ENCODE measurements at places on chromosomes 6 and 20.

GRCh38 chr20:32641464-32641863 lies 32.3 kb downstream of the C20orf203 start:
- no peak for DNase-seq

- DNase-seq: no peak
These were observed 671.4 kb downstream of the RFPL4B start for GRCh38 chr6:113018351-113019151.

GRCh38 chr6:138568997-138569396 lies 69.7 kb upstream of the NHSL1 start:
- DNase-seq: peak; percentile 51

GRCh38 chr20:22916021-22916842 lies 118.9 kb upstream of the SSTR4 start:
- no peak for DNase-seq

- DNase-seq: peak; percentile 55
These were observed 2.1 kb downstream of the EZR start for GRCh38 chr6:158816803-158817727.

- DNase-seq: no peak
These were observed 1.6 kb downstream of the PXDC1 start for GRCh38 chr6:3749977-3750316.

Measured in glutamatergic neuron (in vitro differentiated cells).